Activated CD4-positive, alpha-beta T cell treated with anti-CD3 and anti-CD28 coated beads for 4 hours (primary cell): ENCODE measurements at places on chromosomes 5 and 9.

- DNase-seq, result no peak
These were observed at the start of gene EPB41L4A for GRCh38 chr5:112419164-112419985. Gene EPB41L4A (minus strand): TSS chr5:112419277. CDS start chr5:112419039, 238 bp downstream.

DNA sequence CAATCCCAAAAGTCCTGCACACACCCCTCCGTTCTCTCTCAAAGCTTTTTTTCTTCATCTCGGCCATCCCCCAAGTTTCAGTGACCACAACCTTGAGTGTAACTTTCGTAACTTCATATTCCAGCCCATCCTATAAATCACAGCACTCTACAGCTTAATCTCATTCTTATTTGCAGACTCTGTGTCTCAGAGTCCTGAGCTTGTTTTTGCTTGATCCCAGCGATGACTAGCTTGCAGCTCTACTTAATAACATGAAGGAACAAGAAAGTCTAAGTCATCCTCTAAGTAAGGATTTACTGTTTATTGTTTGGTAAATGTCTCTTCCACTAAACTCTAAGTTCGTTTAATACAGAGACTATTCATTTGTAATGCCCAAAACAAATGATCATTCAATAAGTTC lies 2.6 kb upstream of the SPDL1 start:
- no peak for DNase-seq

- DNase-seq, result no peak
These were observed 141.8 kb upstream of the MAST4 start for GRCh38 chr5:66454186-66455078.

DNA sequence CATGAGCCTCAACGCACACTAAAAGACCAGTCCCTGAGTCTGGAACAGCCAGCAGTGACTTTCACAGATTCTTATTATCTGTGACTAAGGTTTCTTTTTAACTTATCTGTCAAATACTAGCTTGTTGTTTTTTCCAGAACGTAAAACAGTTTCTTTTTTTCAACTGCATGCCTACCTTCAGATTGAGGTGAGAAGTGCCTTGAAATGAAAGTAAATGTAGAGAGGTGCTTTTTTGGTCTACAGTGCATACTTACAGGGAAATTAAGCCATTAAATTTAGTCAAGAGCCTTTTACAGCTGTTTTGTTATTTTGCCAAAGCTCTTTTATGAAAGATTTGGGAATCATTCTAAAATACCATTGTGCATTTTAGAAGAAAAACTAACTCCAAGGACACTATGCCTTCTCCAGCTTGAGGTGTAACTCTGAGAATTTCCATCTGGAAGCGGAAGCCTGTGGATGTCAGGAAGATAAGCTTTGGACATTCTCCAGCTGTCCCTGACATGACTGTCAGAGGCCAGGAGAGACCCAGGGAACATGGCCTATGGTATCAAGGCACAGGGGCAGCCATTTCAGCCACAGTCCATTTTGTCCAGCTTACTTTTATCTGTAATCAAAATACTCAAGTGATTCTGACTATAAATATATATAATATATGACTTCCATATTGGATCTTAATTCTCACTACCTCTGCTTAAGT lies 230.3 kb downstream of the GLIS3 start:
- DNase-seq, result no peak

DNA sequence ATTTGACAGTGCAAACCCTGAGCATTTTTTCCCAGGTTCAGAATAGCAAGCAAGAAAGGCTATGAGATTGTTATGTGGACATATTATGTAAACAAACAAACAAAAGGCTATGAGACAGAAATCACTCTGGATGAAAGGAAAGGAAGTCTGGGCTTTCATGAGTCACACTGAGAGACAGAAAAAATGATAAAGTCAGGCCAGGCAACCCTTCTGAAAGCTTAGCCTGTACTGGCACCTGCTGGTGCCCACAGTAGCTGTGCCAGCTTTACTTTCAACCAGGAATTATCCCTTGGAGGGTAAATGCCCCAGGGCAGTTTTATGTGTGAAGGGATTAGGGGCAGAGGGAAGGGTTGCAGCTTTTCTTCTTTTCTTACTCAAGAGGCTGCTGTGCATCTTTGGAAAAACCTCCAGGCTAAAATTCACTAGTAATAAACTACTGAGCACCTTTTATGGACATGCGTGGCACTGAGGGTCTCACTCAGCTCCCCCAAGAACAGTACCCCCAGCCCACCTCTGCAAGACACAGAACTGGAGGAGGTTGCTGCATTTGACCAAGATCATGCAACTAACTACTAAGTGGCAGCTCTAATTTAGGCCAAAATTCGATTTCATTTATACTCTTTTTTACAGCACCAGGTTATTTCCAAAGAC lies 41.7 kb downstream of the ACTL7B start:
- no peak for DNase-seq

DNA sequence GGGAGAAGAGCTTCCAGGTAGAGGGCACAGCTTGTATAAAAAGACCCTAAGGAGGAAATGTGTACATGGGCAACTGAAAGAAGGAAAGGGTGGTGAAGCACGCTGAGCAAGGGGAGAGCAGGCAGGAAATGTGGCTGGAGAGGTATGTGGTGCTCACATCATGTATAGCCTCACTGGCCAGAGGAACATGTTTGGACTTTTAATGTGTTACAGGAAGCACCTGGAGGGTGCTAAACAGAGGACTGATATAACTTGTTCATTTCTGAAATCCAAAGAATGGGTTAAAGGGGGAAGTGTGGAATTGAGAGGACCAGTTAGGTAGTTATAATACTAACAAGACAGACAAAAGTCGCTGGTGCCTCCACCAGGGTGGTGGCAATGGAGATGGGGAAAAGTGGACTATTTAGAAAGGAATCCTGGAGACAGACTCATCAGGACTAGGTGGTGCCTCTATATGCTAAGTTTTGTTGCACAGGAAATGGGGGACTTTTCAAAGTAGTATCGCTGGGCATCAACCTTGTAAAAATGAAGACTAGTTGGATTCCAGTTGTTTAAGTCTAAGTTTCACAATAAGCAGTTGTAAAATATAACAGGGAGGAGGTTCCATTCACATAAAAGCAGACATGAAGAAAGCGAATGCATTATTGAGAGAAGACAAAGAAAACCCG lies 63.1 kb upstream of the CD180 start:
- DNase-seq, result no peak

DNA sequence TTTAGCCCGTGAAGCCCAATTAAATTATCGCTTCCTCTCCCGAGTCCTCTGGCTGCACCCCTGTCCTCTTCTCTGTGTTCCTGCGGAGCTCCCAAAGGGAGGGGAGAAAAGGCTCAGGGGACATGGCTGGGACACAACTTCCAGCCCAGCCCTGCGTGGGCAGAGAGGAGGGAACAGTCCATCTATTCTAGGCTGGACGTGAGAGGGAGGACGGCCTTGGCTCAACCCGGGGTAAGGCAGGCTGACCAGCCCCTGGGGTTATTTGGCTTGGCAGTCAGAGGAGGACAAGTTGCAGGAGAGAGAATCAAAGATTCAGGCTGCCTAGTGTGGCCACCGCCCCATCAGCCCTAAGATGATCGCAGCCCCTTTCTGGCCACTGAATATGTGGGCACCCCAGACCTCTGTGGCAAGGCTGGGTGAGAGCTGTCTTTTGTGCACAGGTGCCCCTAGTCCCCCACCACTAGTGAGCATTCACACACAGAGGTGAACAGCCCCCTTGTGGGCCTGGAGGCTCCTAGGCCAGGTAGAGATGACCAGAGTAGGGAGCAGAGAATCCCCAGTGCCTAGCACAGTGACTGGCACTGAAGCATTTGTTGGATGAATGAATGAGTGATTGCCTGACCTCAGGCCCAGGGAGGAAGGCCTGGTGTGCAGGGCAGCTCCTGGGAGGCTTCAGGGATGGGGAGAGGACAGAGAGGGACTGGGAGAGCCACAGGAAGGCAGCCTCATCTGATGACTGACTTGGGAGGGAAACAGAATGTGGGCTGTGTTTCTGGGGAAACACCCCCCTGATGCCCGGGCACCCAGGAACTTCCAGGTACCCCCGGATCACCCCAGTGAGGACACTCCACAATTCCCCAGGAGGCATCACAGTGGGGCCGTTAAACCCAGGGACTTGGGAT lies 133.9 kb downstream of the C9orf50 start:
- no peak for DNase-seq

- no peak for DNase-seq
These were observed 16.3 kb upstream of the MAML1 start for GRCh38 chr5:179716286-179716685.

- no peak for DNase-seq
These were observed 113.6 kb downstream of the STK32A start for GRCh38 chr5:147348451-147348850.

DNA sequence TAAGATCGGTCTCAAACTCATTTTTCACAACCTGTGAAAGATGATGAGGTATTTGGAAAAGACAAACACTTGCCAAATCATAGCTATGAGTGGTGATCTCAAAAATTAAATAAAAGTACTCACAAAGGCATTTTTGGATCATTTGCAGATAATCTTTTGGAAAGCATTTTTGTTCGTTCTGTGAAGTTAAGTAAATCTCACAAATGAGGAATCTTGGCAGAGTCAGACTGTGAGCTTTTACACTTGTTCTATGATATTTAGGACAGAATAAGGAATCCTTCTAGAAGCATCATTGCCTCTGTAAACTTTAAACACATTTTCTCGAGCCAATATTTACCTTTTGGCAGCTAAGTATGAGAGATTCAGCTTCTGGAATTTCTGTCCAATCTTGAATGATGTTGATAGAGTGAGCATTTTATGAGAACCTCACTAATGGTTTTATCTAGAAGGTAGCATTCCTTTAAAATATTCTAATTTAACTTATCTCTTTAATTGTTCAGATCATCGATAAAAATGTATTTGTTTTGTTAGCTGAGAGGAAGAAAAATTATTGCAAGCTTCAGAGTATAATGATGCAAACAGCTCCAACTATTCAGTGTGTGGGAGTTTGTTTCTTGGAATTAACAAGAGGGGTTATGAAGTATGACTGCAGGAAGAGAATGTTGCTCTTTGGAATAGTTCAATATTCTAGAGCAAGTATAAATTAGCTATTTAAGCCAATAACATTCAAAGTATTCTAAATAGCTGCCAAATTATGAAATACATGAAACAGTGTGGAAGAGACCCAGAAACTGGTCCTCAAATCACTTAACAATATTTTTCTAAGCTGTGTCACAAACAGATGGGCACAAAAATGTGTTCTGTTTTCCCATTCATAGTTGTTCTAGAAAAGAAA lies 48.6 kb upstream of the SLCO6A1 start:
- no peak for DNase-seq

DNA sequence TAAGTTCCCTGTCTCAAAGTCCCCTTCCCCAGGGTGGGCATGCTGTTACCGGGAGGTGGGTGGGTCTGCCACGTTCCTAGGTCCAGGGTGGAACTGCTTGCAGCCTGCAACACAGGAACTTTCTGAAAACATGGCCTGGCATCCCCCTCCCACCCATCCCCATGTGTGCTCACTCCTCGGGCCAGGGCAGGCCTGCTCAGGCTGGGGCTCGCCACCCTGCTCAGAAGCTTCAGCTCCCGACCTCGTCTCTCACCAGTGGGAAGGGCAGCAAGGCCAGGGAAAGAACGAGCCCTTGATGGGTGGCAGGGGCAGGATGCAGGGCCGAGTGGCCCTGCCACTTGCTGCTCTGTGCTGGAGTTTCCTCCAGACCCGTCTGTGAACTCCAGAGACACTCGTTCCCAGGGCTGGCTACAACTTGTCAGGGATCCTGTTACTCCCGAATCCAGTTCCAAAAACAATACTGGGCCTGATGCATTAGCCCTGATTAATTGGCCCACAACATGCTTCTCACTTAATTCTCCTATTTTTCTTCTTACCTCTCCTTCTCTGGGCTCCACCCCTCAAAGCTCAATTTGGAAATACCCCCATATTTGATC lies 197.3 kb downstream of the SLIT3 start:
- no peak for DNase-seq

- DNase-seq, result no peak
These were observed 89.3 kb downstream of the PLK2 start for GRCh38 chr5:58370606-58371005.

DNA sequence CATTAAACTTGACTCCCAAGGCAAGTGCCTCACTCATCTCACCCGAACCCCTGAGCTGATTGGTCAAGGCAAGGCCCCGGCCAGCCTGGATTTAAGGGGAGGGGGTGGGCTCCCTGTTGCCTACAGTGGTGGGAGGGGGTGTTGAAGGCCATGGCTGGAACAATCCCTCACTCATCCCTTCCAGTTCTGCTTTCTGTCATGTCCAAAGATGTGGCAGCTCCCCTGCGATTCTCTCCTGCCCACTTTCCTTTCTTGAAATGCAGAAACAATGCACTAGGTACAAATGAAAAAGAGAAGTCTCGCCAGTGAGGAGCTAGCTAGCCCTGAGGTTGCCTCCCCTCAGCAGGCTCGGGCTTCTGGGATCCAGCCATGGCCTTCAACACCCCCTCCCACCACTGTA lies 240.9 kb downstream of the SYK start:
- no peak for DNase-seq

GRCh38 chr9:16120727-16121126 lies 567.9 kb downstream of the CCDC171 start:
- DNase-seq, result no peak

DNA sequence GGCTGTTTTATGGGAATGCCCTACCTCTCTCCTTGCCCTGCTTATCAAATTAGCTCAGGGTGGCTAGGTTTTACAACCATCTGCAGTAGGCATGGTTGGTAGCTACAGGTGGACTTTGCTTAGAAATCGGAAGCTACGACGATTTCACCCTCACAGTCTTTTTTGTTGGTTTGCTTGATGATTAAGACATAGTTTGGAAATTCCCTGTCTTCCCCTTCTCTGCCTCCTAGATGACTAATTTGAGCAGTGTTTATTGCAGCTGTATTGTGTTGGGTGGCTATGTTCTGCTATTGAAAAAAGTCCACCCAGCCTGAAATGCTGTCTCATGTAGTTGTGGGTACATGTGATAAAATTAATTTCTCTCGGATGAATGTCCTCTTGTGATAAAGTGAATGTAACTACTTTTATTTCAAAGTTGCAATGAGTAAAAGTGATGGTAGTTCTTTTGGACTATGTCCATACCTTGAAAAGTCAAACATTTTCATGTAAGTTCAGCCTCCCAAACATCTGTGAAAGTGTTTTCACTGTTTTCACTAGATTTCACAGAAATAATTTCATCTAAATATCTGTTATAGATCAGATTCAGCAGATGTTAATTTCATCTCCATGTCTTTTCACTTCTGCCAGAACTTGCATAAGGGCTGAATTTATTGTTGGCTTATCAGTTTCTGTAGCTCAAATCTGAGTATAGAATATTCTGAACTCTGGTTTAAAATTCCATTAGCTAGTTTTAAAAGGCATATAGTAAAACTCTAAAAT lies 37.3 kb upstream of the FYB1 start:
- no peak for DNase-seq
